Gastroesophageal sphincter (tissue), 4 donors: ENCODE measurements at places on chromosomes 2 and 18.

- no peak for ATAC-seq
These were observed 45.7 kb upstream of the ASPRV1 start for GRCh38 chr2:70007151-70007550.

DNA sequence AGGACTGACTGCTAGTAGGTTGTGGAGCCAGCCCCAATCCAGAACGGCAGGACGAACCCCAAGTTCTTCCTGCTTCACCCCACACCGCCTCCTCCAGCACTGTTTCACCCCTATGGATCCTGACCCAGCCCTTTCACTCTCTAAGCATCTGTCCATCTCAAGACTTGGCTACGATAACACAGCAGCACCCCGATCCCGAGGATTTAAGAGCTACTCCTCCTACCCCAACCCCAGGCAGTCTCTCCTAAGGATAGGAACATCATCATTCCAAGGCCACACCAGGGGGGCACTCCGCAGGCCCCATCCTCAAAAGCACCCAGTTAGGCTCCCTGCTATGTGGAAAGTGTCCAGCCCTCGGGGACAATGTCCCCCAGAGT lies 645 bp downstream of the KCTD18 start:
- ATAC-seq: no peak

DNA sequence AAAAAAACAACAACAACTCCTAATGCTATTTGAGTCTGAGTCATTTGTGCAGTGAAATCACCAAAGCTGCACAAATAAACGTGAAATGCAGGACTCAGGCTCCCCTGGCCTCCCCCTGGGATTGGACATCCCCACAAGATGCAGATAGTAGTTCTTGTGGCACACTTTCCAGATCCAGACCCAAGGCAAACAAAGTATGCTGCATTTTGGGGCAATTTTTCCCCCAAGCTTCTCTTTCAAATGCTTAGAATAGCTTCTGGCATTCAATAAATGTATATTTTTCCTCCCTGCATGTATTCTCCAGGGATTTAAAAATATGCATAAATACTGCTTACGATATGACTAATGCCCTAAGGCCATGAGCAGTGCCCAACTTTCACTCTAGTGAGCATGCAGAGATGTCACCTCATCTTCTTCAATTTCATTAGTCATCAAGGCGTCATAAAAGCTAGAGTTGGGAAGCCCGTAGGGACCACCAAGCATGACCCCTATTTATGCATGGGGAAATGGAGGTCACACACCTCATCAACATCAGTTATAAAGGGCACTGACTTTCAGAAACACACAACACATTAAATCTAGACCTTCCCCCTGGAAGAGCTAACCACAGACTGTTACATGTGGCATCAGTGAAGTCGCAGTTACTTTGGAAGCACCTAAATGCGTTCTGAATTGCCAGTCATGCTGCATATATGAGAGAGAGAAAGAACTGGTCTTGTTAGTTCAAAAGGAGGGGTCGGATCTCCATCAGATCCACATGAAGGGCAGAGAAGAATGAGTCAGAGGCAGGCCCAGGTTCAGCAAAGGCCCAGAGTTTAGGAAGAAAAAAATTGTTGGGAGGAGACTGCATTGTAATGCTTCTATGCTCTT lies 374.1 kb downstream of the LPIN1 start:
- no peak for ATAC-seq

DNA sequence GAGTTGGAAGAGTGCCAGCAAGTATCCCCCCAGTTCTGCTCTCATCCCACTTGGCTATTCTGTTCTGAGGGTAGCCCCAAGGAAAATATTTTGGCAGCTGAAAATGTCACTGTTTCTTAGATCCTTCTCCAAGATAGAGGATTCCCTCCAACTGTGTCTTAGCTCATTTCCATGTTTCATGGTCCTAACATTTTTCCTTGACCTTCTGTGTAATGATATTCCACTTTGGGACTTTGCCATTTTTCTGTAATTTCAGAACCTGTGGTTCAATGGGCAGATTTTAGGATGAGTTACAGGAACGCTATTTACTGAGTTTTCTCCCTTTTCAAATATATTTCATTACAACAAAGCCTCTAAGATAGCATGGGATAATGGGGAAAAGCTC lies 34.7 kb downstream of the NHEJ1 start:
- ATAC-seq: no peak

- no peak for ATAC-seq
These were observed 8.6 kb downstream of the ANKRD62 start for GRCh38 chr18:12102136-12102842.

DNA sequence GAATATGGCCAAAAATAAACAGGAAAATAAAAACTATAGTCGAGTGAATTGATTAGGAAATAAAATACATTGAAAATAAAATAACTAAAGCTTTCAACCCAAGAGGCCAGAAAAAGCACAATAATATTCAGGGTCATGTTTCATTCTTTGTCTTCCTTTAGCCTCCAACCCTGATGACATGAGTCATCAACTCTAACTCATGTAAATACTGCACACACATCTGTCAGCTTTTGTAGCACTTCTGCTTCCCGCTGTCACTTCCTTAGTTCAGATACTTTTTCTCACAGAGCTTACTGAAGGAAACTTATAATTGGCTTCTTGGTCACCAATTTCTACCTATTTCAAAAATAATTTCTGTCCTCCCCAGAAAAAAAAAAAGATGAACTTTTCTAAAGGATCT lies 112.8 kb downstream of the UPP2 start:
- peak; percentile 58 for ATAC-seq

- no peak for ATAC-seq
These were observed 475.7 kb upstream of the PKDCC start for GRCh38 chr2:41572154-41572553.

- ATAC-seq: no peak
These were observed 243.2 kb upstream of the HDAC4 start for GRCh38 chr2:239644011-239644410.

- no peak for ATAC-seq
These were observed 29.7 kb upstream of the CCDC178 start for GRCh38 chr18:33470216-33470615.

- no peak for ATAC-seq
These were observed 617.5 kb downstream of the NR4A2 start for GRCh38 chr2:155714983-155715382.

GRCh38 chr2:11008773-11009172 lies 97.0 kb downstream of the KCNF1 start:
- ATAC-seq: no peak

DNA sequence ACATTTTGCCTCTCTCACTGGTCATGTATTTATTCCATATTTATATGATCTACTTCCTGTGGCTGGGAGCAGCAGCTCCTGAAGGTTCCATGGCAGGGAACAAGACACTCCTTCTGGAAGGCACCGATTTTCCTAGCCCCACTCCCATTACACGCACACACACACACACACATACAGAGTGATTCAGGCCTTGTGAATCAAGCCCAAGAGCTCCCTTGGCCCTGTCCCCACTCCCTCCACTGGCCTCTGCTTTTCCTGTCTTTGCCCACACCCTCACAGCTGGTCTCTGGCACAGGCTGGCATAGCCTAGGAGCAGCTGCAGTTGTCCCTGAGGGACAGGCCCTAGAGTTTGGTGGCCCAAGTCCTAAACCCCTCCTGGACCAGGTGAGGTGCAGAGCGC lies 201.7 kb downstream of the NAPG start:
- ATAC-seq: no peak
